ENCODE measurements at places on chromosomes 6 and 20.
A peak's percentile ranks its signal among the peaks of the same experiment; 100 is the strongest.

- no peak for DNase-seq
These were observed 27.0 kb upstream of the ANKEF1 start for GRCh38 chr20:10007747-10008146.

- no peak for DNase-seq
These were observed 45.1 kb downstream of the TRERF1 start for GRCh38 chr6:42406306-42407280.

DNA sequence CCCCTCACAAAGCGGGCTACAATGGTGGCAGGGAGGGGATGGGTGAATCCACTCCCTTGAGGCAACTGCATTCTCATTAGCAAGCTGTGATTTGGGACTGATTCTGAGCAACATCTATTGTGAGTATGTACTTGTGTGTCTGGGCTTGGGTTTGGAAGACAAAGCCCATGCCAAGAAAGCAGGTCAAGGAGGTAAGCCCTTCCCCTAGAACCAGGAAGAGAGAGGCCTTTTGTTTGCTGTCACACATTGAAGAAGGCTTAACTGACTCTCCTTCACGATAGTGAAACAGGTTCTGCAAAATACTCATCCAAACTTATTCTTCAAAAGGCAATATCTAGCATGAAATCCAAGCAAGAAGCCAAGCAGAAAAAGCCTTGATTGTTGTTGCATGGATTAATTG is 403.1 kb upstream of the ID4 start:
- DNase-seq = no peak

DNA sequence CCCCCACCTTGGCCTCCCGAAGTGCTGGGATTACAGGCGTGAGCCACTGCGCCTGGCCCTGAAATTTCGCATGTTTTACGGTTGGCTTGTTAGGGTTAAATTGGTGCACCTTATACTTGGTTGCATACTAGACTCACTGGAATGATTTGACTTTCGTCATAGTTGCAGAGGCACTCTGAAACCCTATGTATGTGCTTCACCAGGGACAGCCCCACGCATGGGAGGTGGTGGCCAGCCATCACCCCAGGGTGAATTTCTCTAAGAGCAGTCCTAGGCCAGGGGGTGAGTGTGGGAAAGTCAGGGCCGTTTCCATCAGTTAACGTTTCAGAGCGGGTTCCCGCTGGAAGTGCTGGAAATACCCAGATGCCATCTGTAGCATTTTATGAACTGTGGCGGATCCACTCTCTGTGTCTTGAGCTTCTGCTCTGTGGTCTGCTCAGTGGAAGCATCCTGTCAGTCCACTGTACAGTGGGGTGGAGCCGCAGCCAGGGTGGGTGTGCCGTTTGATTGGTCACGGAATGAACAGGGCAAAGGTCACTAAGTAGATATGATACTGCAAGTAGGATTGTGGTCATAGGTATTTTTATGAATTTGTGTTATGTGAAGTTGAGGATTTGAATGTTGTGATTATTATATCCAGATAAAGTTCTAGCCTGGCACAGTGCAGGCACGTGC is 13.2 kb downstream of the DNAJC5 start:
- DNase-seq = no peak

GRCh38 chr20:5767493-5768098 is 17.4 kb downstream of the SHLD1 start:
- DNase-seq = no peak

DNA sequence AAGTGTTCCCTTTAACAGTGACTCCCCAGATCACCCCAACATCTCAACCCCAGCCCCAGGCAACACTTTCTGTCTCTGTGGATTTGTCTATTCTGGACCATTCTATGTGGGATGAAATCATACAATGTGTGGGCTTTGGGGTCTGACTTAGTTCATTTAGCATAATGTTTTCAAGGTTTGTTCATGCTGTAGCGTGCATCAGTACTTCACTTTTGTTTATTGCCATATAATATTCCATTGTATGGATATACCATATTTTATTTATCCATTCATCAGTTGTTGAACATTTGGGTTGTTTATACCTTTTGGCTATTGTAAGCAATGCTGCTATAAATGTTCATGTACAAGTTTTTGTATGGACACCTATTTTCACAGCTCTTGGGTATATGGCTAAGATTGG is 31.0 kb downstream of the FOXF2 start:
- DNase-seq = no peak

DNA sequence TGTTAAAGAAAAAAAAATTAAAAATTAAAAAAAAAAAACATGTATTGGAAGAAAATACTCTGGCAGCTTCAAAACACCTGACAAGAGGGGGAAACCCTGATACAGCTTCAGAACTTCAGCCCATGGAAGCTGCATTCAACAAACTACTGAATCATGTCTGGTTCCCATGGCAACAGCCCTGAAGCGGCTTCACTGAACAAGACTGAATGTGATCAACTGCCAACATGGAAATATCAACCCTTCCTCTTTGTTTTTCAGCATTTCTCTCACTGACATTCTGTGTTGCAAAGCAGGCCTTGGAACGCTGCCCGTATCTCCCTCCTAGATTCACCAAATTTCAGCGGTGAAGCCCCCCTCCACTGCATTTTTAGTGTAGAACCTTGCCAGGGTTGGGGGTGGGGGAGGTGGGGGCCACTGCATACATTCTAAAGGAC is 91.3 kb upstream of the SHLD1 start:
- no peak for DNase-seq

DNA sequence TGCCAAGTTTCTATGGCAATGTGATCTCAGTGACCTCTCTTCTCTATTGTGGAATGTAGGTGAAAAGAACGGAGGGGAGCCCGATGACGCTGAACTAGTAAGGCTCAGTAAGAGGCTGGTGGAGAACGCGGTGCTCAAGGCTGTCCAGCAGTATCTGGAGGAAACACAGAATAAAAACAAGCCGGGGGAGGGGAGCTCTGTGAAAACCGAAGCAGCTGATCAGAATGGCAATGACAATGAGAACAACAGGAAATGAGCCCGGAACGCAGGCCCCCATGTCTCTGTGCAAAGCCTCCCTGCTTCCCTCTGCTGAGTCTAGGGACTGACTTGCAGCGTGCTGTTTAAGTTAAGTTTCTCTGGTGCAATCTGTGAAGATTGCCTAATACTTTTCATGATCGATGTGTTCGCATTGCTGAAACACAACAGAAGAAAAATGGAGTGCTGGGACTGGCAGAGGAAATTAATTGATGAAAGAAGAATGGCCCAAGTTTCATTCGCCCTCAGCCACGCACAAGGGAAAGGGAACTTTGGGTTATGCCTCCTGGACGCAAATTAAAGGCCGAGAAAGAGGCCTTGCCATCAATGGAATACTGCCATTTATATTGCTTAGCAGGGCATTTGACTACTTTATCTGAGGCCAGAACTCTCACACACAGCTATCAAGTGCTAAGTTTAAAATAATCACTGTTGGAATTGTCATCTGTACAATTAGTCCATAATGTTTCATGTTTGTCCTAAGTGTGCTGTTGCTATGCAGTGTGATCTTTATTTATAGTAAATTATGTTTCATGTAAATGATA is 146.4 kb downstream of the AKAP7 start:
- DNase-seq = peak; percentile 47

- no peak for DNase-seq
These were observed 28.5 kb upstream of the PIM1 start for GRCh38 chr6:37141281-37142049.

- no peak for DNase-seq
These were observed 30.7 kb downstream of the CHD6 start for GRCh38 chr20:41587523-41587922.

GRCh38 chr20:39554341-39554740 is 592.2 kb downstream of the DHX35 start:
- DNase-seq = no peak

DNA sequence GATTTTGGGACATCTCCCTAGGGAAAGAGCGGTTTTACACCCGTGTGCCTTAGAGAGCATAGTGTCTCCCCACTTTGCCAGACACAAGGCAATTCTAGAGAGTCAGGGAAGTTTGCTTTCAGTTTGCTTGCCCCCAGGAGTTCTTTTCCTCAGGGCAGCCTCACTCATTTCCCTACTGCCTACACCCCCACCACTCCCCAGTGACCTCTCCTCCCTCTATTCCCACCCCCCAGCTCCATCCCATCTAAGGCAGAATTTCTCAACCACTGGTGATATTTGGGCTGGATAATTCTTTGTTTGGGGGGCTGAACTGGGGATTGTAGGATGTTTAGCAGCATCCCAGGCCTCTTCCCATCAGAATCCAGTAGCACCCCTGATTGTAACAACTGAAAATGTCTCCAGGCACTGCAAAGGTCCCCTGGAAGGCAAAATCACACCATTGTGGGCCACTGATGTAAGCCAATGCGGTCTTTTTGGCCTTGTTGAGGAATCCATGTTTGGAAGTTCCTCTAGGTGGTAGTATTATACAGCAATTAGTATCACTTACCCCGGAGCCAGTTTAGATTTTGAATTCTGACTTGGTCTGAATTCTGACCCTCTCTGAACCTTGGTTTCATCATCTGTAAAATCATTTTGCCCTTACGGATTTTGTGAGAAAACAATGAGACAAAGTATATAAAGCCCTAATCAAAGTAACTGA is 1.3 kb downstream of the EPPIN start:
- DNase-seq = no peak

GRCh38 chr6:18405477-18406293 is 18.5 kb downstream of the RNF144B start:
- no peak for DNase-seq

DNA sequence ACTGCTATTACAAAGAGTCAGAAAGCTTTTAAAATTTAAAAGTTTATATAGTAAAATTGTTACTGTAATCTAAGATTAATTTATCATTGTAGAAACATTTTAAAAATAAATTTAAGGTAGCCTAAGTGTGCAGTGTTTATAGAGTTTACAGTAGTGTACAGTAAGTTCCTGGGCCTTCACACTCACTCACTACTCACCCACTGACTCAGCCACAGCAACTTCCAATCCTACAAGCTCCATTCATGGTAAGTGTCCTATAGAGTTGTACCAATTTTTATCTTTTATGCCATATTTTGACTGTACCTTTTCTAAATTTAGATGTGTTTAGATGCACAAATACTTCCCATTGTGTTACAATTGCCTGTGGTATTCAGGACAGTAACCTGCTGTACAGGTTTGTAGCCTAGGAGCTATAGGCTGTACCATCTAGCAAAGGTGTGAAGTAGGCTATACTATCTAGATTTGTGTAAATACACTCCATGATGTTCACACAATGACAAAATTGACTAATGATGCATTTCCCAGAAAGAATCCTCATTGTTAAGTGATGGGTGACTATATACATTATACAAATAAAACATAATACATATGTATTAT is 10.2 kb upstream of the TMEM170B start:
- no peak for DNase-seq

DNA sequence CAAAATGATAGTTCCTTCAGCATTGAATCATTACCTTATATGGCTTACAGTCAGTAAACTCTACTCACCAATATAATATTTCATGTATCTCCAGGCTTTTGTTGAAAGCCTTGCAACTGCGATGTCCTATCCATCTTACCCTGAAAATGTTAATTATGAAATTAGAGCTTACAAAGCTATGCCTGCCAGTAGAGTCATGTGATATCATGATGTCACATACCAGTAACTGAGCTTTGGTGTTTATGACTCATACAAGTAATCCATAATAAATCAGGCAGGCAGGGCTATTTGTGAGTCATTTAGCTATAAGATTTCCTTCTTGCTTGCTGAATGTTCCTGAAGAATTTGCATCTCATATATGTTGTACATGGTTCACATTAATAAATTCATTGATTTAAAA is 44.9 kb upstream of the FAM83B start:
- no peak for DNase-seq

- no peak for DNase-seq
These were observed 474.7 kb downstream of the EPM2A start for GRCh38 chr6:145260484-145261175.

DNA sequence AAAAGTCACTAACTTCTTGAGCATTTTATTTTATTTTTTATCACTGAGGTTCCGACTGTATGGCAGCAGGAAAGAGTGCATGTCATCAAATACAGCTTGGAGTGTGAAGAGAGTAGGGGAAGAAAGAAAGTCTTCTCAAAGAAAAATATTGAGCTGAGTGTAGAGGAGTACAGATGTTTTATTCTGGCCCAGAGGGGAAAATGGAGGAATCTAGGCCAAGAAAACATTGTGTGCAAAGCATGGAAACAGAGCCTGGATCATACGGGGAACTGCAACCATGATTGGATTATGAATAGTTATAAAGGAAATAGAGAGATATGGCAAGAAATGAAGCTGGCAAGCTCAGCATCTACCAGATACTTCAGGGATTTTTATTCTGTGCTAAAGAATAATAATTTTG is 104.2 kb upstream of the SCGN start:
- no peak for DNase-seq

DNA sequence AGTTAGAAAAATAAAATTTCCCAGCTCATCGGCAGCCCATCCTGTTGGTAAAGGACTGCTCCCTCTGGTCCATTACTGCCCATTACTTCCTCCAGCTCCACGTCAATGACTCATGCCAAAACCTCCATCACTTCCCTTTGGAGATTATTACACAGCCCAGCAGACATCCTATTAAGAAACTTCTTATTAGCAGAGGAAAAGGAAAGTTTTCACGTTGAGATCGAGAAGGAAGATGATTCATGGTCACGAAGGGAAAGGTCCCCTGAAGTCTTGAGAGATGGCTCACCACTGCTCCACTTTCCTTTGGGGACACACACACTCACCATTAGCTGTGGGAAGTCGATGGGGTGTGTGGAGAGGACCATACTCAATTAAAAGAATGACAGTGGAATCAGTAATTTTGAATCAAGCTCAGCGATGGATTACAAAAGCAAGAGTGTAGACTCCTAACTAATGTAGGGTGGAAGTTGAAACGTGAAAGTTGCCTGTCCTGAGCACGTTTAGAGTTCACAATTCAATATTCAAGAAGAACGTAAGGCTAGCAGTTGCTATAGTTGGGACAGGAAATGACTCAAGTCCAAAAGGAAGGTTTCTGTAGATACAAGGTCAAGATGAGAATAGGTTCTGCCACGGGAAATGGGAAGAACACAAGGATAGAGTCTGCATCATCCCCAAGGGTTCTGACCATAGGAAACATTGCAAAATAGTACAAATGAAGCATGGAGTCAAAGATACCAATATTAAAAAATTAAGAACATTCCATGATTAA is 21.6 kb downstream of the SASH1 start:
- DNase-seq = no peak

- no peak for DNase-seq
These were observed 209.3 kb downstream of the RNF144B start for GRCh38 chr6:18596531-18596835.

- no peak for DNase-seq
These were observed 661 bp upstream of the PPP1R14C start for GRCh38 chr6:150142097-150142669.

GRCh38 chr6:73704260-73704659 is 8.3 kb downstream of the CD109 start:
- no peak for DNase-seq

- peak; percentile 66 for DNase-seq
These were observed 3.4 kb upstream of the ZNF292 start for GRCh38 chr6:87151781-87152525.

All from stimulated activated CD4-positive, alpha-beta T cell treated with anti-CD3 and anti-CD28 coated beads, TNF-alpha, amount 100 ng/mL, for 1 hour (primary cell).